ENCODE measurements at places on chromosomes 5 and 9.

DNA sequence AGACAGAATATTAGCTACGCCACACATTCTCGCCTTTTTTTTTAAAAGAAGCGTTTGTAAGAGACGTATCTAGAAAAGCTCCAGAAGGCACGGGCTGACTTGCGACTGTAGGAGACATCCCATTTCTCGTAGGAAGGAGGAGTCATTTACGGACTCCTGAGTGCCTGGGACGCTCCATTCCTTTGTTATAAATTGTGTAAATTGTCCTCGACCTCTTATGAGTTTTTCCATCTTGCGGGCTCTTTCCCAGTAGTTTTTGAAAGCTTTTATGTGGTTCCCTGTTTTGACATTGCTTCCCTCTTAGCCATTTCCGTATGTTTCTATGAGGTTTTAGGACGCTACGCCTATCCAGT is 1.0 kb downstream of the RABL6 start:
- DNase-seq: no peak

DNA sequence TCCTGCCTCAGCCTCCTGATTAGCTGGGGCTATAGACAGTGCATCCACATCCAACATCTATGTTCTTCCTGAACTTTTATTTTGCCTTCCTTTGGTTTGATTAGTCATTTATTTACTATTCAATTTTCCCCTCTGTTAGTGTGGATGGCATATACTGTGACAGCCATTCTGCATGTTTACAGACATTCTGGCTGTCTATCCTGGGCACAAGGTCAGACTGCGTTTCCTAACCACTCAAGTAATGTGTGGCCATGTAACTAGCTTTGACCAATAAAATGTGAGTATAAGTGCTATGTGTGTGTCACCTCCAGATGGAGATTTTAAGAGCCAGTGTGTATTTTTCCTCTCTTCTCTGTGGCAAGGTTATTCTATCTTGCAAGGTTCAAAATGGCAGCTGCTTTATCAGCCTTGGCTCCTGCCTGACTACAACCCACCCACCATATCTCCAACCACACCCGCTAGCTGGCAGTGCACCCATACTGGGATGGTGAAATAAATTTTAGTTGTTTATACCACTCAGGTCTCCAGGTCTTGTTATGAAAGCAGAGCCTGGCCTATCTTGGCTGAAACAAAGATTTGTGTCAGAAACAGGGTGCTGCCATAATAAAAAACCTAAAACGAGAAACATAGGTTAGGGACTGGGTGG is 32.2 kb downstream of the PDE6A start:
- no peak for DNase-seq

- DNase-seq: no peak
Measured at GRCh38 chr5:15717001-15717400, 217.0 kb downstream of the FBXL7 start.

DNA sequence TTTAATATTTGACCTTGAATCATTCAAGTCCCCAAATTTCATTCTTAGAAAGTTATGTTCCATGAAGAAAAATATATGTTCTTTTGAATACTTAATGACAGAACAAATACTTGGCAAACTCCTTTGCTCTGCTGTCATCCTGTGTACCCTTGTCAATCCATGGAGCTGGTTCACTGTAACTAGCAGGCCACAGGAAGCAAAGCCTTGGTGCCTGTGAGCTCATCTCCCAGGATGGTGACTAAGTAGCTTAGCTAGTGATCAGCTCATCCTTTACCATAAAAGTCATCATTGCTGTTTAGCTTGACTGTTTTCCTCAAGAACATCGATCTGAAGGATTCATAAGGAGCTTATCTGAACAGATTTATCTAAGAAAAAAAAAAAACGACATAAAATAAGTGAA is 65.4 kb downstream of the WDR41 start:
- no peak for DNase-seq

DNA sequence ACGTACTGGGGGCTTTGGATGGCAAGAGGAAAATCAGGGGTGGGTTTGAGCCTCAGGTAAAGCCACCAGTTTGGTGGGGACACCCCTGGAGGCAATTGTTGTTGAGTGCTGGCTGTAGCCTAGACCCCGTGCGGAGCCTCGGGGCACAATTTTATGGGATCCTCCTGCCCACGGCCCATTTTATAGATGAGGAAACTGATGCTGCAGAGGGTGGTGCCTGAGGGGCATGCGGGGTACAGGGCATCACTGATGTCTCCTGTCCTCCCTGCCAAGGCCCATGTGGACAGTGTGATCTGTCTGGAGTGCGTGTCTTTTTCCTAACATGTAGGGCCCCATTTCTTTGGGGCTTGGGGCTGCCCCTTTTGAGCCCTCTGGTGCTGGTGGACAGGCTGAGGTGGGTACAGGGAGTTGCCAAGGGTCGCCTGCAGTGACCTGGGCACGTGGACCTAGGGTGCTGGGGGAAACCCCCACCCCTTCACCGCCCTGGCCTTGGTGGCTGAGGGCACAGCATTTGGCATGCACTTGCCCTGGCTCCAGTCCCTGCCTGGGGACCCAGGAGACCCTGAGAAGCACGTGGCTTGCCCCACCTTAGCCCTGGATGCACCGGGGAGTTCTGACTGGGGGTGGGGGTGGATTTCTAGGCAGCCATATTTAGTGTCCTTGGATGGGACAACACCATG is 22.1 kb downstream of the WNK2 start:
- no peak for DNase-seq

- no peak for DNase-seq
Measured at GRCh38 chr5:39164529-39165402, 54.6 kb downstream of the FYB1 start.

DNA sequence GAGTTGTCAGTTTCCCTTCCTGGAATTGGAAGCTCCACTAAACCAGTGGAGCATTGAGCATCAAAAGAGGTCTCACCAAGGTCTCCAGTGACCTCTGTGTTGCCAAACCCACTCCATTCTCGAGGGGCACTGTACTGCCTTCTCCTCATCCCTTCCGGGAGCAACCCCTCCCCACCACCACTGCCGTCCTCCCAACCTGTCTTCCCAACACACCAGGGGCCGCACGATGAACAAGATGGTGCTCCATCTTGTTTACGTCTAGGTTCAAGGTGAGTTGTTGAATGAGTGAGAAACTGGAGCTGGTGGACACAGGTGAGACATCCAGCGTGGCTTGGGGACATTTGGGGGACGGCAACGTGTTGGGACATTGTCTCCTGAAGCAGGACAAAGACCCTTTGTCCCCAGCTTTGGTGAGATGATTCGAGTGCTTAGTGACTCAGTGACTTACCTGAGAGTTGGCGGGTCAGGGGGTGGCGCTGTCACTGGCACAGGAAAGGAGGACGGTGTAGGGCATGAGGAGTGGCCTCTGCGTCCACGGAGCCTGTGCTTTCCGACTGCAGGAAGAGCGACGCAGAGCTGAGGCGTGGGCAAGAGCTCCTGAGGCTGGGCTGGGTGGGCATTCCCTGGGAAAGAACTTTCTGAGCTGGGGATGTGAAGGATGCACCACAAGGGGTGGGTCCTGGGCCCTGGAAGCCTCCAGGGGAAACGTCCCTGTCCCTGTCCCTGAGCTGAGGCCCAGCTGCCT is 44.8 kb upstream of the RNU6ATAC start:
- no peak for DNase-seq

DNA sequence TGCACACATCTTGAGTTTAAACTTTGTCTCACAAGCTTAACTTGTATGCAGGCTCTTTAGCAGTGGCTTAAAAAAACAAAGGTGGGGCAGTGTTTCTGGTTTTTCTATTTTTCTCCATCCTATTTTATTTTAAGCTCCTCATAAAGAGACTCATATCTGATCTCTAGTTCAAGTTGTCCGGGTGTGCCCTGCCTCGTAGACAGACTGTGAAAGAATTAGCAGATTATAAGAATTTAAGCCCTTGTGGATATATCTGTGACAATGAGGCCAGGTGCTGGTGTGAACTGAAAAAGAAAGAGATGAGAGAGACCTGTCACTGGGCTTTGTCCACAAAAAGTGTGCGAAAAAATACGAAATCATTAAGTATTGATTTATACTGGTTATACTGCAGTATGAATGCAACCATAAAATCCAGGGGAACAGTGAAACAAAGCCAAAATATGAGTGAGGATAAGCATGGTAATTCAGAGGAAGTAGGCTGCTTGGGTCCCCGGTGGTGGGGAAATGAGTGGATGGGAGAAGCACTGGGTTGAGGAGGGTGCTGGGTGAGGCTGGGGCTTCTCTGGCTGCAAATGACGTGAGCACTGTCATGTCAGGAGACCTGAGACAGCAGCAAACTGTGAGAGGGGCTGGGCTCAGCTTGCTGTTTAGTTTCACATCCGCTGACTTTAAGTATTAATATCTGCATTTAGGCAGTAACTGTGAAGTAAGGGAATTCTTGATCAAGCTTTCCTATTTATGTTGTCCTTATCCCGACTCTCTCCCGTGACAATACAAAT is 179.7 kb upstream of the ANKRD55 start:
- DNase-seq: no peak

DNA sequence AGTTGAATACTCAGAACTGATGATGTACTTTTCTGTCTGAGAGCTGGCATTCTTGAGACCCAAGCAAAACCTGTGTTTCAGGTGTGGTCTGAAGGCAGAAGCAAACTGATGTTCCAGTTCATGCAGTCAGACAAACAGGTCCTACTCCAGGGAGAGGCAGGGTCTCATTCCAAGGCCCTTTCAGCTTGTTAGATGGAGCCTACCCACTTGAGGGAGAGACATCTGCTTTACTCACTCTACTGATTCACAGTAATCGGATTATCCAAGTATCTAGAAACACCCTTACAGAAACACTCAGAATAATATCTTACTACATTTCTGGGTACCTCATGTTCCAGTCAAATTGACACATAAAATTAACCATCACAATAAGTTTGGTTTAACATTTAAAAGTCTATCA is 207.8 kb downstream of the KDM4C start:
- no peak for DNase-seq

- no peak for DNase-seq
Measured at GRCh38 chr9:115133649-115134048, 15.7 kb upstream of the TNC start.

DNA sequence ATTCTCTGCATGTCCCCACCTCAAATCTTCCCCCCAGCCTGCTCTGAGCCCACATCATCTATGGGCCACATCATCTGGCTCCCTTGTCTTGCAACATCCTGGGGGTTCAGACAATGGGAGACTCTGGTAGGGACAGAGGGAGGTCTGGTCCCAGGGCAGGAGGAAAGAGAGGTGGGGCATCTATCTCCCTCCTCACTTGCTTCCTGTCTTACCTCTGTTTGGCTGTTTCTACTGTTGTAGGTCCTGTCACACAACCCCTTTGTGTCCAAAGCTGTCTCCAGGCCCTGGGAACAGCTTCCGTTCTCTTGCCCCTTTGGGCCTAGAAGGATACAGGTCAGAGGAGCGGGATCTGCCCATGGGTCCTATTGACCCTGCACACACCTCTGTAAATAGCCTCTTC is 227.2 kb downstream of the NSG2 start:
- no peak for DNase-seq

DNA sequence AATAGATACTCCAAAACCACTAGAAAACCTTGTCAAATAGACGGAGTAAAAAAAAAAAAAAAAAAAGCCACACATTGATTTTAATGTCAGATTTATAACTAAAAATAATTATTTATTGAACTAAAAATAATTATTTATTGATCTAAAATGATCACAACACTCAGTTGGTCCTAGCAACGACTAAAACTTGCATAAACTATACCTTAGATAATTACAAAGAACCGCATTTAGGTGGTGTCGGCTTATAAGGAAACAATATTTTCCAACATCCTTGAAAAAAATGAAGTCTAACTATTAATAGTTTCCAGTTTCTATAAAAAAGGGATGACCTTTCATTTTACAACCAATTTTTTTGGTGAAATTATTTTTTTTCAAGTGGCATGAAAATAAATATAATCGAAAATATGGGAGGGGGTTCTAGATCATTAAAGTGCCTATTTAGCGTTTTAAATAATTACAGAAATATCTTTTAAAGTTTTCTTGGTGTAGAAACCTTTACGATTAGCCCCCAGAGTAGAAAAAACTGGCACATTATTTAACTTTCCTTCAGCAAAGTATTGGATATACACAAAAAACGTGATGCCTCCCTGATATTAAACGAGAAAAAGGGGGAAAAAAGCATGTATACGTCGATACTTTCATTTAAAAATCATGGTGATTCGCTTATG is 3.7 kb downstream of the ARRDC3 start:
- DNase-seq: no peak

DNA sequence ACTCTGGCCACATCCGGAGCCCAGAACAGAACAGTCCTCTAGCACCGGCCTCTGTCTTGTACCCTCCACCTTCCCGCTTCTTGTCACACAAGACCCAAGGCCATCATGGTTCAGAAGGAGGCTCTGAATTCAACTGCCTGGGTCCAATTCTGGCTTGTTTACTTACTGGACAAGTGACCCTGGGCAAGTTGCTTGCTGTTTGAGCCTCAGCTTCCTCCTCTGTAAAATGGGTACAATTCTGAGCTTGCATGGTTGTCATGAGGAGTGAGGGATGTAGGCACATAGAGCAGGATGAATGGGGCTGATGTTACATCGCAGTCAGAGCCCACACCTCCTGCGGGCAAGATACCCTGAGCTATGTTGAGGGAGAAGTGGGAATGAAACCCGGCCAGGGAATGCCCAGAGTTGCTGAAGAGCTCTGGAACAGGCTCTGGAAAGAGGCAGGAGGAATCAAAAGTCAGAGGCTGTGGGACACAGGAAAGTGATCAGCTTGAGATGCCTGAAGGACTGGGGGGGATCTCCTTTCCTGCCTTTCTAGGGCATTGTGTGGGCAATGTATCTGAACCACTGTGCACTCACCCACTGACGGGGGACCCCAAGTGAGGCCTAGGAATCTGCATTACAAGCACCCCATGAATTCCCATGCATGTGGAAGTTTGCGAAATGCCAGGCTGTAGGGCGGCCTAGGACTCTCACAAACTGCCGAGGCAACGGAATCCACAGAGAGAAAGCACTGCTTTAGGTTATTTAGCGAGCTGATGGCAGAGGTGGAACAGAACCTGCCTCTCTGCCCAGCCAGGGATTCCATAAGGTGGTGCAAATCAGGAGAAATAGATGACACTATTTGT is 29.4 kb upstream of the IL17B start:
- DNase-seq: no peak

DNA sequence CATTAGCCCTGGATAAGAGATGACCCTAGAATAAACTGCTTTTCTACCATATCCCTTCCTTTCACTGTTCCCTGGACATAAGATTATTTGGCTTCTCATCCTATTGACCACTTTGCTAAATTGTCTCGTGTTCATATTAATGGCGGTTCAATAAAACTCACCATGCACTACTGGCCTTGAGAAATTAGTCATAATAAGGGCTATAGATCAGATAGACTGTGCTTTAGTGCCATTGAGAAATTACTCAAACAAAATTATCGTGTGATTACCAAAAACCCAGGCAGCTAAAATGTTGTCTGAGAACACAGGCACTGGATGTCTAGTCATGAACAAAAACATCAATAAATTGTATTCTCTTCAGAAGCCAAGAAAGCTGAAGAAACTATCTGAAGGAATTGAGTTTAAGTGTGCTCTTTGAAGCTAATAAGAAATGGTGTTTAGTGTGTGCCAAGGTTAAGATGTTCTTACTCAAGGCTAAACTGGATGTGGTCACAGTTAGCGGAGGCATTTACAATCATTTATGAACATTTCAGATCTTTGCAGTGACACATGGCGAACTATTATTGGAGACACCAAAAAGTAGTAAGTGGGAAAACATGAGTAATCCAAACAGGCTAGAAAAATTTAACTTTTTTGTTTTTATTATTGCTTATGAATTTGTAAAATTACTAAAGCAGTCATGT is 460.4 kb upstream of the RORB start:
- DNase-seq: no peak

GRCh38 chr9:124457887-124458431 is 7.7 kb downstream of the ADGRD2 start:
- no peak for DNase-seq
